ENCODE measurements at places on chromosomes 2 and 18. TPM values are rescaled to one million over a fixed set of nuclear protein-coding genes. Genes with fewer than 3 reads are reported as not detected.

RAPGEF4 gene
- 1.3 TPM for total RNA-seq

HOXD4 gene
- total RNA-seq = 1.6 TPM

SFTPB gene
- total RNA-seq = not detected

AQP12B gene
- total RNA-seq = not detected

HTRA2 gene
- total RNA-seq = 21.0 TPM

FRZB gene
- 1.4 TPM for total RNA-seq

IL1RL1 gene
- 0.65 TPM for total RNA-seq

MXD1 gene
- 7.7 TPM for total RNA-seq

ADD2 gene
- under 0.01 TPM for total RNA-seq

SNRNP27 gene
- total RNA-seq = 47.7 TPM

AMER3 gene
- not detected for total RNA-seq

RFTN2 gene
- 23.5 TPM for total RNA-seq

GNLY gene
- not detected for total RNA-seq

TXNDC2 gene
- total RNA-seq = not detected

POTEJ gene
- not detected for total RNA-seq

DSG1 gene
- total RNA-seq = not detected

TMEFF2 gene
- total RNA-seq = not detected

C1GALT1C1L gene
- total RNA-seq = 1.8 TPM

TIGD1 gene
- 5.7 TPM for total RNA-seq

STAT4 gene
- 21.4 TPM for total RNA-seq

AOX1 gene
- total RNA-seq = 90.5 TPM

CYTIP gene
- 0.76 TPM for total RNA-seq

ROCK1 gene
- 62.3 TPM for total RNA-seq

CD226 gene
- total RNA-seq = 0.32 TPM

SLC9A4 gene
- total RNA-seq = not detected

VRK2 gene
- 44.3 TPM for total RNA-seq

HDLBP gene
- total RNA-seq = 880 TPM

NAT8 gene
- total RNA-seq = not detected

MRO gene
- total RNA-seq = 0.43 TPM

SPDYA gene
- 1.3 TPM for total RNA-seq

SOWAHC gene
- total RNA-seq = 29.5 TPM

KANSL1L gene
- total RNA-seq = 34.3 TPM

GREB1L gene
- under 0.01 TPM for total RNA-seq

CNRIP1 gene
- 70.9 TPM for total RNA-seq

TMEM17 gene
- 3.4 TPM for total RNA-seq

INHA gene
- 0.26 TPM for total RNA-seq

CRYBA2 gene
- total RNA-seq = not detected

NOP58 gene
- 62.6 TPM for total RNA-seq

NXPH2 gene
- not detected for total RNA-seq

GALNT14 gene
- total RNA-seq = 0.86 TPM

GTF2A1L gene
- not detected for total RNA-seq

C2orf78 gene
- not detected for total RNA-seq

NCL gene
- total RNA-seq = 164 TPM

SLC11A1 gene
- 1.3 TPM for total RNA-seq

OTX1 gene
- total RNA-seq = not detected

ARL6IP6 gene
- 19.8 TPM for total RNA-seq

SLC14A1 gene
- total RNA-seq = 5.0 TPM

ZBTB7C gene
- 2.5 TPM for total RNA-seq

C2orf80 gene
- total RNA-seq = not detected

FNDC4 gene
- 25.1 TPM for total RNA-seq

RIT2 gene
- total RNA-seq = not detected
